ENCODE measurements at places on chromosomes 11 and 22.
A peak's percentile ranks its signal among the peaks of the same experiment; 100 is the strongest.

DNA sequence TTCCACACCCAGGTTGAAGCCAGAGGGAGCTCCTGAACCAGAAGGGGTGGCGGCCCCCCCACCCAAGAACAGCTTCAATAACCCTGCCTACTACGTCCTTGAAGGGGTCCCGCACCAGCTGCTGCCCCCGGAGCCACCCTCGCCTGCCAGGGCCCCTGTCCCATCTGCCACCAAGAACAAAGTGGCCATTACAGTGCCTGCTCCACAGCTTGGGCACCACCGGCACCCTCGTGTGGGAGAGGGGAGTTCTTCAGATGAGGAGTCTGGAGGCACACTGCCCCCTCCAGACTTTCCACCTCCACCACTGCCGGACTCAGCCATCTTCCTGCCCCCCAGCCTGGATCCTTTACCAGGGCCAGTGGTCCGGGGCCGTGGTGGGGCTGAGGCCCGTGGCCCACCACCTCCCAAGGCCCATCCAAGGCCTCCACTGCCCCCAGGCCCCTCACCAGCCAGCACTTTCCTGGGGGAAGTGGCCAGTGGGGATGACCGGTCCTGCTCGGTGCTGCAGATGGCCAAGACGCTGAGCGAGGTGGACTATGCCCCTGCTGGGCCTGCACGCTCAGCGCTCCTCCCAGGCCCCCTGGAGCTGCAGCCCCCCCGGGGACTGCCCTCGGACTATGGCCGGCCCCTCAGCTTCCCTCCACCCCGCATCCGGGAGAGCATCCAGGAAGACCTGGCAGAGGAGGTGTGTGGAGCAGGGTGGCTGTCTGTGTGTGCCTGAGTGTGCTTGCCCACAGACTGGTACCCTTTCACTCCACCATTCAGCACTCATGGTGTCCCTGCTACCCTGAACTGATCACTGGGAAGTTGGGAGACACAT is 6.7 kb downstream of the PHOX2A start:
- DNase-seq: no peak

GRCh38 chr11:19209617-19210370 is 8.0 kb upstream of the CSRP3 start:
- no peak for DNase-seq

- no peak for DNase-seq
These were observed 107.8 kb downstream of the FAR1 start for GRCh38 chr11:13776134-13776815.

GRCh38 chr11:121575250-121575962 is 122.6 kb upstream of the SORL1-AS1 start:
- DNase-seq: peak; percentile 42

DNA sequence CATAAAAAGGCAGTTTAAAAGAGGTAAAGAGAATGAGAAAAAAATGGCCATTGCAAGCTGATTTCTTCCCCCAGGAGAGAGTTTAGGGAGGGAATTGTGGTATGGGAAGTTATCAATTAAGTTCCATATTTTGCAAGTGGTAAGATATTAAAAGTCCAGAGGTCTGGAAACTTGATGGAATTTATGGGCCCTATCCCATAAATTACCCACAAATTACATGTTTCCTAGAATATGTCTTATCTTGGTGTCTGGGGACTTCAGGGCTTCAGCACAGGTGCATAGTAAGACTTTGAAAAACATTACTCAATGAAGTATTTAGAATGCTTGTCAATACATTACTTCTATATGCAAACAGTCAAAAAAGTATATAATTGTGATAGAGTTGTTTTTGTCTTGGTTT is 614.9 kb upstream of the LRRC4C start:
- DNase-seq: no peak

GRCh38 chr11:10604340-10604748 is 35.9 kb upstream of the LYVE1 start:
- no peak for DNase-seq

DNA sequence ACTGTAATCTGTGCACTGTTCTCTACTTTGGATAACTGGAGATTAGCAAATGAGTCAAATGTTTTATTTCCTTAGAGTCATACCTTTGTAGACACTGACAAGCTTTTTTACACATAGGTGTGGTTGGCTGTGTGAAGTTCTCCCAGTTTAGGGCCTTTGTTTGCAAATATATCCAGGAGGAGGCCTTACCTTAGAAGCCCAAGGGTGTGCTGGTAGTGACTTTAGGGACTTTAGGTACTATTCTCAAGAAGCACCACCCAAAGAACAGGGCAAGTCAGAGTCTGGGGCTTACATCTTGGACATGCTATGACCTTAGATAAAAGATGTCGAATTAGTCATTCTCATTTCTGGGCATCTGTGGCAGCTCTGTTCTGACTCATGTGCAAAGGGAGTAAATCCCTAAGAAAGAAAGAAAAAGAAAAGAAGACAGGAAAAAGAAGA is 4.8 kb upstream of the FAR1 start:
- DNase-seq: no peak

DNA sequence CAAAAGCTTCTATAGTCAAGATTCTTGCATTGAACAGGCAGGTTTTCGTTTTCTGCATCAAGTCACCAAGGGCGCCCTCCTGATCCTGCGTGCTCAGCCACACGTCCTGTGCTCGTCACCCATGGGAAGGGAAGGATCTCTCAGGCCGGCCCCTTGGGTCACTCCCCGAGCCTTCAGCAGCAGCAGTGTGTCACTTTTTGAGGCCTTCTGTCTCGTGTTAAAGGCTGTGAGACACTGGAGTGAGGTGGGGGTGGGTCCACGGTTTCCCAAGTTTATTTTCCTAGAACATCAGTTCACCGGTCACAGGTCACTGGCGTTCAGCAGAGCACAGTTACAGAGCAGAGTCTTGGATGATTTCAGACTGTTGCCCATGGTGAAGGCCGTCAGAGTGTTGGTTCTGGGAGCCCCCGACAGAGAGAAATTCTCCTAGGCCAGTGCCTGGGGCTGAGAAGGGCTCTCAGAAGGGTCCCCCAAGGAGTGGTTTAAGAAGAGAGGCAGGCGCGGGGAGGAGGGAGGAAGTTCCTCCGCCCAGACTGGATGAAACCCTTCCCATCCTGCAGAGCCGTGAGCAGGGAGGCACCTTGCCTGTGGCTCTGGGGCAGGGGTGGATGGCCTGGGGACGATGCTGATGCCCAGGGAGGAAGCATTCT is 13.5 kb upstream of the ADORA2A start:
- DNase-seq: no peak

DNA sequence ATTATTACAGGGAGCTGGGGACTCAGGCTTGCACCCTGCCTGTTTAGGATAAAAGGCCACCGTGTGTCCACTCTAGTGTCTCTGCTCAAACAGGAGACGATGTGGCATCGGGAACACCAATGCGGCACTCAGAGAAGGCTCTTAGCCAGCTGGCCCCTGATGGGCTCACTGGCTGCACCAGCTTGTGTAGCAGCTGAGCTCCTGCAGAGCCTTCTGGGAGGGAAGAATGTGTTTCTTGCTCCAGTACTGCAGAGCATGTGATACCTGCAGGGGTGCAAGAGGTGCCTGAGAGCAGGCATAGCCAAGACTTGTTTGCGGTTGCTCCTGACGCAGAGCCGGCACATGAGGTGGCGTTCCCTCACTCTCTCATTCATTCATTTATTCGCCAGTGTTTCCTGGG is 44.4 kb upstream of the KCNQ1OT1 start:
- DNase-seq: no peak

DNA sequence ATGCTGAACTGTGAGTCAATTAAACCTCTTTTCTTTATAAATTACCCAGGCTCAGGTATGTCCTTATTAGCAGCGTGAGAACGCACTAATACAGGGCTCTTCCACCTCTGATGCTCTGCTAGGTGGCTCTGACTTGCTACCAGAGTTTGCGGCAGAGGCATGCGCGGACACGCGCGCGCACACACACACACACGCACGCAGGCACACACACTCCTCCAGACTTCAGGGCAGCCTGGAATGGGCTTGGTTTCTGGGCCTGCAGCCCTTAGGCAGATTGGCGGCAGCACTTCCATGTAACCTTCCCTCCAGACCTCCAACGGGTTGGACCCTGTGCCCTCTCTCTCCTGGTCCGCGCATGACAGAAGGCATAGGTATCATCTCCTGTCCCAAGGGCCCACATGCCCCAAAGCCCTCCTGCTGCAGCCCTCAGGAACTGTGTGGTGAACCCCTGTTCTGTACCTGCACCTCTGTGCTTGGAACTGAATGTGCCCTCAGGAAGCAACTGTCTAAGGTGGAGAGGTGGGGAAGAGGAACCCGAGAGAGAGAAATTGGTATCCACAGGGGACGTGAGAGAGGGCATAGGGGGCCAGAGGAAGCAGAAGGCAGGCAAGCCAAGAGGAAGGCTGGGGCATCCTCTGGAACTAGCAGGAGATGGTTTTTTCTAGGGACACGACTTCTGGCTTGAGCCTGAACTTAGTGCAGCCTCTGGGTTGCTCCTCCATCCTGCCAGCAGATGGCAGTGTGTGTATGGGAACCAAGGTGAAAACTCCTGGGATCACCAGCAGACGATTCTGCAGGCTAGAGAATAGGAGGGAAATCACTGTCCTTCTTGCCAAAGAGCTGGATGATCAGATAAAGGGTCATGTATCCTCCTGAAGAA is 23.4 kb upstream of the RIC3 start:
- peak; percentile 53 for DNase-seq

- DNase-seq: no peak
These were observed 13.7 kb downstream of the EHD1 start for GRCh38 chr11:64864473-64865285.

- no peak for DNase-seq
These were observed 28.7 kb upstream of the CBX6 start for GRCh38 chr22:38900677-38901076.

GRCh38 chr11:46846510-46846830 is 390 bp upstream of the CKAP5 start:
- no peak for DNase-seq

DNA sequence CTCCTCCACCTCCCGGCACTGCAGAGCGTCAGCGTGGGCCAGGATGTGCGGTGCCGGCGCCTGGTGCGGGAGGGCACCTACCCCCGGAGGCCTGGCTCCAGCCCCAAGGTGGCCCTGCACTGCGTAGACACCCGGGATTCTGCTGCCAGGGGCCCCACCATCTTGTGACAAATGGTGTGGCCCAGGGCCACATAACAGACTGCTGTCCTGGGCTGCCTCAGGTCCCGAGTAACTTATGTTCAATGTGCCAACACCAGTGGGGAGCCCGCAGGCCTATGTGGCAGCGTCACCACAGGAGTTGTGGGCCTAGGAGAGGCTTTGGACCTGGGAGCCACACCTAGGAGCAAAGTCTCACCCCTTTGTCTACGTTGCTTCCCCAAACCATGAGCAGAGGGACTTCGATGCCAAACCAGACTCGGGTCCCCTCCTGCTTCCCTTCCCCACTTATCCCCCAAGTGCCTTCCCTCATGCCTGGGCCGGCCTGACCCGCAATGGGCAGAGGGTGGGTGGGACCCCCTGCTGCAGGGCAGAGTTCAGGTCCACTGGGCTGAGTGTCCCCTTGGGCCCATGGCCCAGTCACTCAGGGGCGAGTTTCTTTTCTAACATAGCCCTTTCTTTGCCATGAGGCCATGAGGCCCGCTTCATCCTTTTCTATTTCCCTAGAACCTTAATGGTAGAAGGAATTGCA is 13.5 kb downstream of the TSKU start:
- no peak for DNase-seq

DNA sequence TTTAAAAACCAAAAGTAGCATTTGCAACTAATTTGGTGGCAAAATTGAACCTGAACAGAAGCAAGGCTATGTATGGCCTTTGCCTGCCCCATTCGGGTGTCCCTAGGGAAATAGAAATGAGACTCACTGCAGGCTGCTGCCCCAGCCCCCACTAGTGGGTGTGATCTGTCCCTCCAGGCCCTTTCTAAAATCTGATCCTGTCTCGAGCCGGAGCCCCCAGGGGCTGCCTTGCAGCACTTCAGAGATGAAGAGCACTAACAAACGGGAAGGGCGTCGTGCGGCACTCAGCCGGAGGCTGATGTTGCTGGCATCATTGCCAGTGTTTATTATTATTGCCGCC is 43.2 kb downstream of the CD82 start:
- no peak for DNase-seq

DNA sequence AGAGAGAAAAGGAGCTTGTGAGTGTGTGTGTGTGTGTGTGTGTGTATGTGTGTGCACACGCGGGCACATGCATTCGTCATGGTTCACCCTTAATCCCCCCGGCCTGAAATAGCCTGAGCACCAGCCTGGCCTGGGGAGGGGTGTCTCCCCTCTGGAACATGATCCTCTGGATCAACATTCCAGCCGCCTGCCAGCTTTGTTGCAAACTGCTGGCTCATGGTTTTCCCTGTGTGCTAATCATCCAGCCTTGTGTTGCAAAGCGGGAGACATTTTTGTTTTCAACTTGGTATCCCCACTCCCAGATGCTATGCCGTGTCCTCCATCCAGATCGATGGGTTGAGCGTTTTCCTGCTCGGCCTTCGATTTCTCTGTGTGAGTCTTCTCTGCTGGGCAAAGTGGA is 94.3 kb downstream of the FEZ1 start:
- DNase-seq: no peak

- no peak for DNase-seq
These were observed 11.4 kb downstream of the KDELR3 start for GRCh38 chr22:38479096-38479837.

- DNase-seq: no peak
These were observed 65.6 kb downstream of the ISX start for GRCh38 chr22:35131525-35132000.

DNA sequence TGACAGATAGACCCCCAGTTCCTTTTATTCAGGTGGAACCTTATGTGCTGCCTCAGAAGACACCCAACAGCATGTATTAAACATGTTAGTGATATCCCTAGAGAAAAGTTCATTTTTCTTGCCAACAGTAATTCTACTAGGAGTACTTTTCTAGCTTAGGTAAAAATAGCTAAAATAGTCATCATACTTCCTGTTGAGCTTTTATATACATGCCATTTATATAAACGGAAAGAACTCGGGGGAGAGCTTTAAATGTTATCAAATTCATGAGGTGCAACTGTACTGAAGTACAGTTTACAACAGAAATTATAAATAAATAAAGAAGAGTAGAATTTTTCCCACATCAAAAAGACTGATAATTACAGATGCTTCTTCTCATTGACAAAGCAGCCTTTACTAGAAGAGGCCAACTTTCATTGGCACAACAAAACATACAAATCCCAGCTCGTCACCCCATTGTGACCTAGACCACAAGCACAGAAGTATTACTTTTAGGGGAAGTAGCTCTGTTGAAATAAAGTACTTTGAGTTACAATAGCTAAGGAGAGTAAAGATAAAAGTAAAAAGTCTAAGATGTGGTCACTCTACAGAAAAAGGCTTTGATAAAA is 59.1 kb upstream of the POU2AF2 start:
- DNase-seq: no peak
